ENCODE measurements at places on chromosomes 5 and 9.
A peak's percentile ranks its signal among the peaks of the same experiment; 100 is the strongest.

- no peak for DNase-seq
Observed at GRCh38 chr5:42366051-42366450, 57.2 kb upstream of the GHR start.

DNA sequence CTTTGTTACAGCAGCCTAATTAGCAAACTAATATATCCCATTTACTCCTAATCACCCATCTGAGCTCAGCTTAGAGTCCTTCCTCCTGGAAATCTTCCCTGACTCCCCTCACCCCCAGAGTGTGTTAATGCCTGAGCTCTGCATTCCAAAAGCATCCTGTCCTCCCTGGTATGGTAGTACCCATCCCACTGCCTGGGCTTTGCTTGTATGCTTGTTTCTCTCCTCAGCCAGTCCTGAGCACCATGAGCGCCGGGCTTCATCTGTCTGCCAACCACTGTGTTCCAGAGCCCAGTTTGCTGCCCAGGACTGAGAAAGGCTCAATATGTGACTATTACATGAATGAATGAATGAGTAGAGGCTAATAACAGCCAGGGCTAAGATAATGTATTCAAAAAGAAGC is 272.4 kb downstream of the CDK5RAP2 start:
- DNase-seq: no peak

- no peak for DNase-seq
Observed at GRCh38 chr5:7663808-7664207, 187.1 kb downstream of the CFAP90 start.

DNA sequence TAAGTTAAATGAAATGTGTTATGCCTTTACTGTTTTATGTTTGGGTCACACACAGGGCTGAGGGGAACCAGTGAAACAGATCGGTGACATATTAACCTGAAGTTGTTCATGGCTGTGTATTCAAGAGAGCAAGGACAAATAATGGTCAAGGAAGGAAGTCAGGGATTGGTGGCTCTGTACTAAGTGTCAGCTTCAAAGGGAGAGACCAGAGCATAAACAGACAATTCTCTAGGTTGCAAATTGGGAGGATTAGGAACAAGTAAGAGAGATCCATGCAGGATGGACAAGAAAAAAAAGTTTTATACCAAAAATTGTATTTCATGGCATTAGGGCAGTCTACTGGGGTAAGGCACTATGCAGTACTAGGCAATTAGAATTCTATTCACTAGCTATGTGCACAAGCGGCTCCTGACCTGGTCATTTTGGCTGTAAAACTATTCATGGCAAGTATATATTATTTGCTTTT is 156.3 kb downstream of the PLPPR1 start:
- DNase-seq: no peak

DNA sequence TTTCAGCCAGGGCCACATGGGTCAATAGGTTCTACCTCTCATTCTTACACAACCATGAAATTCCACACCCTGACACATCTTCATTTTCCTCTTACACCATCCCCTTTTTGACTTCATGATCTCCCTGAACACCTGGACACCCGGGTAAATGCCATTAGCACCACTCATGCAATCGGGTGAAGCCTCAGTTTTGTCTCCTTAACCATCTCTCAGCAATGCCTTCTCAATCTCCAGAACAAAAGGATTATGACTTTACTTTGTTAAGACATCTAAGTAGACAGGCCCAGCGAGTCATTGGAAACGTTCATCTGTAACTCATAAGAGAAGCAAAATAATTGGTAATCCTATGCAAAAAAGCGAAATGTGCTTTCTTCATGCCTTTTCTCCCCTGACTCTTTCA is 49.9 kb downstream of the ADAMTS12 start:
- DNase-seq: no peak

GRCh38 chr5:37663538-37663937 is 176.3 kb downstream of the GDNF start:
- no peak for DNase-seq

- no peak for DNase-seq
Observed at GRCh38 chr5:52334367-52334766, 453.3 kb upstream of the ITGA1 start.

- no peak for DNase-seq
Observed at GRCh38 chr9:103427696-103428095, 432.6 kb downstream of the CYLC2 start.

DNA sequence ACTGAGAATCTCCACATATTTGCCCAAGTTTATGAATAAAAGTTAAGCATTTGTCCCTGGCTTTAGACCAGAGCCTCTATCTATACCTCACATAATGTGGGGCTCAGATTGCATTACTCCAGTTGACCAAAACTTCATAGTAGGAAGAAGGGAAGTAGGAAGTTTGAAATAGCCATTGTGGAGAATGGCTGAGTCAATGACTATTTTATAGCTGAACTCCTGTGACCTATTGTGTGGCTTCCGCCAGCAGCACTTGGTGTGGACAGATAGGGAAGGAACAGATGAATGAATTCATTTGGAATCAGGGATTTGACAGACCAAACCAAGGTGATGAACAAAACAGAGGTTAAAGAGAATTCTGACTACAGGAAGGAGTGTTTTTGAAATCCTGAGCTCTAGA is 92.9 kb upstream of the LPAR1 start:
- DNase-seq: no peak

DNA sequence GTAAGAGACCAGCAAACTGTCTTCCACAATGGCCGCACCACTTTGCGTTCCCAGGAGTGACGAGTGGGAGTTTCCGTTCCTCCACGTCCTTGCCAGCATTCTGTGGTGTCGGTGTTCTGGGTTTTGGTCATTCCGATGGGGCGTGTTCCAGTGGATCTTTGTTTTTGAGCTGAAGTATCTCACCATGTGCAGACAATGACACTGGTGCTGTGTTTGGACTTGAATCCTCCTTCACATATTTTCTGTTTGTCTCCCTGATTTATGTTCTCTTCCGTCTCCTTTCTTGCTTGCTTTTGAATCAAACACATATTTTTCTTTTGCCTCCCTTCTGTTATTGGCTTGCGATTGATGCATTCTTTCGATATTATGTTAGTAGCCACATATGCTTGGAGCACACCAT is 60.8 kb upstream of the IRX4 start:
- no peak for DNase-seq

- no peak for DNase-seq
Observed at GRCh38 chr9:111994831-111995458, 98.3 kb downstream of the UGCG start.

- no peak for DNase-seq
Observed at GRCh38 chr5:83993803-83994202, 273.1 kb upstream of the HAPLN1 start.

- no peak for DNase-seq
Observed at GRCh38 chr5:168366116-168366515, 74.7 kb downstream of the WWC1 start.

- no peak for DNase-seq
Observed at GRCh38 chr9:4798281-4799032, 5.7 kb downstream of the RCL1 start.

DNA sequence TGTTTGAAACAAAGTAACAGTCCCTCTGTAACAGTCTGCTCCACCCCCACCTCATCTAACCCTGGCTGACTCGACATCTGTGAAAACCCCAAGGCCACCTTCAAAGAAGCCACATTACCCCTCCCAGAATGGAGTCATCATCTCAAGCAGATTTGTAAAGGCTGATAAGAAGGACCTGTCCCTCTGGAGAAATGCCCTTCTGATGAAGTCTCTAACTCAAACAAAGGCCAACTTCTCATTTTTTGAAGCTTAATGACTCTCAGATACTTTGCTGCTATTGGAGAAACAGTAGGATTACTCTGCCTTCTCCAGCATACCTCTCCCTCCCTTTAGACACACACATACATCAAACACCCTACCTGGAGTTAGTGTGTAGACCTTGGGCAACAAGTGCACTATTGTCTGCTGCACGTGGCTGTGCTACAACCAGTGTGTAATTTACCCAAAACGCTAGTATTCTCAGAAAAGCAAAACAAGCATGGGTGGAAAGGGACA is 5.3 kb upstream of the SUSD1 start:
- DNase-seq: no peak

DNA sequence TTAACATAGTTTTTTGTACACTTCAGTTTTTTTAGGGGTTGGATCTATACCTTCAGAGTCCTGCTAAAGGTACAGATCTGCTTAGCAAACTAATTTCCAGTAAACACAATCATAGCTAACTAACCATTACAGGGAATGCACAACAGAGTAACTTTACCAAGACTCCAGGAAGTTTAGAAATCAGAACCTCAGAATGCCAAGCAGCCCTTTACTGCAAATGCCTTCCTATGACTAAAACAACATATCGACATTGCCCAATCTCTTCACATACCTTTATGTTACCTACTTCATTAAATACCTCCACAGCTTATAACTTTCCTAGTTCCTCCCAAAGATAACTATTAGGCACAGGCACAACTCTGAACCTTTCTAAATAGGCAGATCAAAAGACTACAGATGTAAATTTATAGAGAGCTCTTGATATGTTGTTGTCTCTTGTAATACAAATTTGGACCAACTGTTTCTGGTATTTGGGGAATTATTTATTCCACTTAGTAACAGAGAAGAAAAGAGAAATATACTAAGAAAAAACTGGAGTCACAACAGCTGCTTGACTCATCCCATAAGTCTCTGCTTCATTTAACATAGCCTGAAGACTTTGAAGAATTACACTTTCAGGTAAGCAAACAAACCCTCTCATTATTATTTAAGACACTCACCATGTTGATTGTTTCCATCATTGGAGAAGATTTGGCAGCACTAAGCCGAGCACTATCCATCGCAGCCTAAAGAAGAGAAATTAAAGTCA is 46.0 kb upstream of the OR2K2 start:
- no peak for DNase-seq

GRCh38 chr5:14595189-14595588 is 13.6 kb downstream of the OTULINL start:
- no peak for DNase-seq

- DNase-seq: no peak
Observed at GRCh38 chr9:82010711-82011110, 22.1 kb downstream of the SPATA31D1 start.

DNA sequence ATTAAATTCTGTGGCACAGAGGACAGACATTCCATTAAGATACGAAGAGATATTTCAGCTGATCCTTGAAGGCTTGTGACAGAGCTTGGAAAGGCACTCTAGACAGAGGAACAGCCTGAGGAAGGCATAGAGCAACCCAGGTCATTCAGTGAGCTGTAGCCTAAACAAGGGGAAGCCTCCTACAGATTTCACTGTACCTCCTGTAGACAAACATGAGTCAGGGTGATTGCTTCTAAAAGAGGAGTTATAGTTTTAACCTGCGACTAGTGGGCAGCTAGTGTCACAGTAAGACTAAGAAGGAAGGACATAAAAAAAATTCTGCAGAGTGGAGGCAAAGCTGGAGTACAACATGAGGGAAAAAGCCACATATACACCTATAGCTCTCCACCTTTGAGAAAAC is 43.5 kb upstream of the ANKDD1B start:
- no peak for DNase-seq

DNA sequence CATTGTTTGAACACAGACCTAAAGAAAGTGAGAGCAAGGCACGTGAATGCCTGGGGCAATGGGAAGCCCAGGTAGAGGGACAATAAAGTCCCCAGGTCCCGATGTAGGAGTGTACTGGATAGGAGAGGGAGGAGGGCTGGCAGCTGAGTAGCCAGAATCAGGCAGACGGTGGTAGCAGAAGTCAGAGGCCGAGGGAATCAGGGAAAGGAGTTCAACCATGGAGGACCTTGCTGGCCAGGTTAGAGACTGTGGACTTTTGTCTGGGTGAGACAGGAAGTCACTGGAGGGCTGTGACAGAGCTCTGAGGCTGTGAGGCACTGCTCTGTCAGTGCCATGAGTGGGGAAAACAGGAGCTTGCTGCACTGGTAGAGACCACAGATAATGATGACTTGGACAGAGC is 248.2 kb downstream of the EFNA5 start:
- no peak for DNase-seq

- DNase-seq: no peak
Observed at GRCh38 chr9:101738566-101739183, at the start of gene GRIN3A. Gene GRIN3A (minus strand): TSS chr9:101738647. CDS start chr9:101737979, 668 bp downstream.

DNA sequence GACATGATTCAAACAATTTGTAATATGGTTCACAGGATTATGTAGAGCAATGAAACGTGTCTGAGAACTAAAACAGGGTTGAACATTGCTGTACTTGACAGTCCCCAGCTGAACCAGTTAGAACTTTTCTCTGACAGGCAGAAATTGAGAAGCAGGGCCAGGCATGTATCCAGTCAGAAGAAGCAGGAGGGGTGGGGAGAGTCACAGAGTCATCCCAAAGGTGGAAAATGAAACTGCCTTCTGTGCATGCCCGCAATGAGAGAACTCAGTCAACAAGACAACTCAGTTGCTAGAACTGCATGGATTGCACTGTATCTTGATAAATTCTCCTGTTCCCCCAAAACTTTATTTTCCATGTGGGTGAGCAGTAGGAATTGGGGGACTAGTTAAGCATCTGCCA is 72.9 kb upstream of the PRLR start:
- no peak for DNase-seq

- DNase-seq: no peak
Observed at GRCh38 chr9:69573651-69574050, 98.5 kb downstream of the APBA1 start.

GRCh38 chr9:131046093-131046380 is 37.1 kb downstream of the LAMC3 start:
- DNase-seq: no peak

DNA sequence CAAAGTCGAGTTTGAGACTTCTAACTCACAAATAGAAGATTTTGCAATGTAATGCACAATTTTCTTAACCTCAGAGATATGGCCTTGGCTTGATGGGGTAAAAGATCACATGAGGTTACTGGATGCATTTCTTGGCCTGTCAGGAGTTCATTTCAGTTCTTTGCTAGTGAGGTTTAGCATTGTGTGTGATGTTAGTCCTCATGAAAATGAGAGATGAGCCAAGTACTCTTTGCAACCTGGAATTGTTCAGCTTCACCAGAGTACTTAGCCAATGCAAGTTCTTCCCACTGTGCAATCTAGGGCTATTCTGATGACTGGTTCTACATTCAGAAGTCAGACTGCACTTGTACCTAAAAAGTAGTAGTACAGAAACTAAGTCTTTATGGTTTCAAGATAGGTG is 24.9 kb downstream of the GNAQ start:
- DNase-seq: no peak

GRCh38 chr9:86287013-86287412 is 4.7 kb upstream of the ISCA1 start:
- DNase-seq: no peak

GRCh38 chr9:128077847-128078503 is 9.9 kb downstream of the SLC25A25 start:
- DNase-seq: no peak

DNA sequence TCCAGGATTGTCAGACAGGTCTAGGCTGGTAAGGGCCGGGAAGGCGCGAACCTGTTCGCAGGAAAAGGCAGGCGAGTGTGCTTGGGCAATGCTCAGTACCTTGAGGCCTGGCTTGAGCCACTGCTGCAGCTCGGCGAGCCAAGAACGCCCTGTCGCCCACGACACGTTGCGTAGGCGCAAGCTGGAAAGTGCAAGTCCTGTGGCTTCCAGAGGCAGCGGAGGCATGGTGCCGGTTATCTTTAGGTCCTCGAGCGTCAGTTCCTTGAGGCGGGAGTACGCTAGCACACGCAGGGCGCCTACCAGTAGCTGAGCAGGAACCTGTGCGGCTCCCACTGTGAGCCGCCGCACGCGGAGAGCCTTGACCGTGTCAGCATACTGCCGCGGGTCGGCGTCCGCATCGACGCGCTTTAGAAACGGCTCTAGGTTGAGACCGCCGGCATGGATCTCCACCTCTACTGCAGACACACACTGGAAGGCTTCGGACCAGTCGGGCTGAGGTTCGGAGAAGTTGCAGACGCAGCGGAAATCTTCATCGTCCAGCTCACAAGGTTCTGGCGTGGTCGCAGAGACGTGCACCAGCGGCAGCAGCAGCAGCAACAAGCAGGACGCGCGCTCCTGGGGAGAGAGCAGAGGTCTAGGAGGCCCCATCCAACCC is 482 bp downstream of the CD14 start:
- peak; percentile 29 for DNase-seq

Measured in stimulated activated CD8-positive, alpha-beta memory T cell treated with anti-CD3 and anti-CD28 coated beads, Interleukin-15, amount 100 ng/mL, for 48 hours (primary cell).